Aorta (tissue), 5 donors: ENCODE measurements at places on chromosomes 11 and 22. TPM values are rescaled to one million over a fixed set of nuclear protein-coding genes. Genes with fewer than 3 reads are reported as not detected.

- DNase-seq: no peak
- no peaks in the 10 kb centered on the region for H3K4me1 ChIP-seq
- no peak overlapping the region for H3K27ac ChIP-seq
- H3K36me3 ChIP-seq: no peaks in the 10 kb centered on the region
Measured at GRCh38 chr11:2858995-2859698, 26.4 kb downstream of the CDKN1C start.

The ISX gene
- total RNA-seq: not detected

The POTEH gene
- total RNA-seq: not detected

GRCh38 chr22:17366329-17366728 is 2.9 kb upstream of the CECR2 start:
- no peak overlapping the region for H3K27ac ChIP-seq
- no peak for DNase-seq
- H3K27me3 ChIP-seq: no peaks in the 10 kb centered on the region

GRCh38 chr11:10655943-10656576 is 37.5 kb downstream of the IRAG1 start:
- no peaks in the 10 kb centered on the region for H3K27me3 ChIP-seq
- peak overlapping the region; percentile 46 for H3K27ac ChIP-seq

The OR51B2 gene
- total RNA-seq: not detected

The NUDT8 gene
- total RNA-seq: 6.8 TPM

DNA sequence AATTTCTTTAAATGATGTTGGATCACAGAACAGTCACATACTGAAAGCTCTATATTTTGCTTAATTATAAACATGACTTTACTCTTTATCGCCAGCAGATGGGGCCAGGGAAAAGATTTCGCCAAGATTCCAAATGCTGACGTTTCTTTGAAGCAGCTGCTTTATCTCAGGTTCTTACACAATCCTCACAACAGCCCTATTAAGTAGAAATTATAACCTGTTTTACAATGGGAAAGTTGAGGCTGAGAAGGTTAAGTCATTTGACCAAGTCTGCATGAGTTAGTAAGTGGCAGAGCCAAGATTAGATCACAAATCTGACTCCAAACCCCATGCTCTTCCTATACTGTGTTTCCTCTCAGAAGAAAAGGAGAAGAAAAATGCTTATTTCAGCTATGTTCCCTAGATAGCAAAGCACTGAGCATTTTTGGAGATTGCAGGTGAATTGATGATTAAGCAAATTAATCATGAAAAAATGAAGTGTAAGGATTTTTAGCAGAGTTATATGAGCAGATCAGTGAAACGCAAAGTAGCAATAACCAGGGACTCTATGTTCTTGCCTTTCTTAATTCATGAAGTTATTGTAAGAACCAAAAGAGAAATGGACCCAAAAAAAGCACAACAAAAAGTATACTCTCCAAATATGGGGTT is 79.0 kb downstream of the AASDHPPT start:
- H3K36me3 ChIP-seq: no peaks in the 10 kb centered on the region
- H3K27ac ChIP-seq: no peak overlapping the region
- H3K4me1 ChIP-seq: peaks cover 2% of the 10 kb centered on the region
- no peak for DNase-seq

The MS4A7 gene
- total RNA-seq: 121 TPM

GRCh38 chr11:128527046-128527445 is 60.3 kb downstream of the ETS1 start:
- no peak for DNase-seq
- no peak overlapping the region for H3K4me3 ChIP-seq
- H3K4me1 ChIP-seq: no peaks in the 10 kb centered on the region
- H3K27ac ChIP-seq: no peak overlapping the region

The C22orf31 gene
- total RNA-seq: not detected

DNA sequence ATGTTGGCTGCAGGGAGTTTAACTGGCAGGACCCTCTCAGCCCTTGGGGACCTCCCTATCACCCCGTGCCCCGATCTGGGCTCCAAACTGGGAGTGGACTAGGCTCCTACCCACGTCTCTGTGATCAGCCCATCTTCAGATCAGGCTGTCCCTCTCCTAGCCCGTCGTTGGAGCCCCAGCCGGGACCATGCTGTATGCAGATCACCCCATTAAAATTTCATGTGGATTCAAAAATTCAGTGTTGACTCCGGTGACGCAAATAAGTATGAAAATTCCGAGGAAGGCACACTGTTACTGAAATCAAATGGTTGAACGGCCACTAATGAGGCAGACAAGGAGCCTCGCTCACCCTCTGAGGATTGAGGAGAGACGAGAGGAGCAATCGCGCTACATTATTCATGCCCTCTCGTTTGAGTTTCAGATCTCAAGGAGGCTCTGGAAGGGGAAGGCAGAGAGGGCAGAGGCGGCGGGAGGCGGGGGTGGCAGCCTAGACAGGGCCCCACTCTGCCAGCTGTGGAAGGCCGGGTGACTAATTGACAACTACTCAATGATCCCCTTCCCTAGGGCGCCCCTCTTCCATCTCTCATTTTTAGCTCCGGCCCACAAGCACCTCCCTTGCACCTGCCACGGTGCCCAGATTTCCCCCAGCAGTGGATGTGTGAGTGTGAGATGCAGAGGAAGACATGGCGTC is 255.4 kb downstream of the MIAT start:
- no peak overlapping the region for H3K4me3 ChIP-seq
- H3K27me3 ChIP-seq: no peaks in the 10 kb centered on the region

- DNase-seq: no peak
- H3K4me3 ChIP-seq: no peak overlapping the region
- H3K4me1 ChIP-seq: no peaks in the 10 kb centered on the region
- H3K27ac ChIP-seq: no peak overlapping the region
- no peaks in the 10 kb centered on the region for H3K27me3 ChIP-seq
Measured at GRCh38 chr11:587546-587945, 11.3 kb downstream of the PHRF1 start.

GRCh38 chr11:31598454-31598853 is 88.9 kb downstream of the ELP4 start:
- H3K4me1 ChIP-seq: no peaks in the 10 kb centered on the region
- no peak overlapping the region for H3K27ac ChIP-seq

GRCh38 chr11:45544826-45545225 is 120.6 kb downstream of the CHST1 start:
- no peak overlapping the region for H3K27ac ChIP-seq
- no peaks in the 10 kb centered on the region for H3K36me3 ChIP-seq
- H3K27me3 ChIP-seq: no peaks in the 10 kb centered on the region

The LMNTD2 gene
- total RNA-seq: 1.4 TPM

DNA sequence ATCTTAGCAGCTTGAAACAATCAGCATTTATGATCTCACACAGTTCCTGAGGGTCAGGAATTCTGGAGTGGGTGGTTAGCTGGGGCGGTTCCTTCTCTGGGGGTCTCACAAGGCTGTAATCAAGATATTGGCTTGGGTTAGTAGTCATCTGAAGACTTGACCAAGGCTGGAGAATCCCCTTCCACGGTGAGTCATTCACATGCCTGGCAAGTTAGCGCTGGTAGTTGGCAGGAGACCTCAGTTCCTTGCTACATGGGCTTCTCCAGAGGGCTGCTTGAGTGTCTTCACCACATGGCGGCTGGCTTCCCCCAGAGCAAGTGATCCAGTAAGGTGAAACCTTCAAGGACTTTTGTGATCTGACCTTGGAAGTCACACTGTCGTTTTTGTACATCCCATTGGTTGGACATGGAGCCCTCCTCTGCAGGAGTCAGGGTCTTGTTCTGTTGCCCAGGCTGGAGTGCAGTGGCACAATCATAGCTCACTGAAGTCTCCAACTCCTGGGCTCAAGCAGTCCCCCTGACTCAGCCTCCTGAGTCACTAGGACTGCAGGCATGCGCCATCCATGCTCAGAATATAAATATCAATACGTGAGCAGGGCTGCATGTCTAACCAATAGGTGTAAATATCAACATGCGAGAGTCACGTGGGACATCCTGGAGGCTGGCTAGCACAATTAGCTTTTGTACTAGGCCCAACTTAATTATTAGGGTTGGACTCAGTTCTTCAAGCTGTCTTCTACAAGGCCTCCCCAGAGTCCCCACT is 7.2 kb upstream of the NIPSNAP1 start:
- no peaks in the 10 kb centered on the region for H3K27me3 ChIP-seq
- no peak overlapping the region for H3K27ac ChIP-seq
- H3K4me3 ChIP-seq: no peak overlapping the region
- no peak for DNase-seq
- no peaks in the 10 kb centered on the region for H3K4me1 ChIP-seq

GRCh38 chr22:31932863-31933262 is 11.5 kb upstream of the YWHAH start:
- no peaks in the 10 kb centered on the region for H3K36me3 ChIP-seq
- no peaks in the 10 kb centered on the region for H3K4me1 ChIP-seq
- no peaks in the 10 kb centered on the region for H3K27me3 ChIP-seq
- no peak overlapping the region for H3K4me3 ChIP-seq
- H3K27ac ChIP-seq: no peak overlapping the region
- DNase-seq: peak; percentile 9

DNA sequence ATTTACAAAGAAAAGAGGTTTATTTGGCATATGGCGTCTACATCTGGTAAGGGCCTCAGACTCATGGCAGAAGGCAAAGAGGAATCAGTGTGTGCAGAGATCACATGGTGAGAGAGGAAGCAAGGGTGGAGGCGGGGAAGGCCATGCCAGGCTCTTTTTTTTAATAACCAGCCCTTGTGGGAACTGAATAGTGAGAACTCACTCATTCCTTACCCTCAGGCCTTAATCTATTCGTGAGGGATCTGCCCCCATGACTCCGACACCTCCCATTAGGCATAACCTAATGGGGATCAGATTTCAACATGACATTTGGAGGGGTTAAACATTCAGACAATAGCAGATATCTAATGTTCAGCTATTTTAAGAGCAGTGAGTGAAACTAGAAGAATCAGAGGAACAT is 55.7 kb downstream of the ATM start:
- H3K27me3 ChIP-seq: no peaks in the 10 kb centered on the region
- peak overlapping the region; percentile 44 for H3K27ac ChIP-seq
- H3K4me1 ChIP-seq: peaks cover 3% of the 10 kb centered on the region
- H3K36me3 ChIP-seq: no peaks in the 10 kb centered on the region
- H3K4me3 ChIP-seq: no peak overlapping the region

The TUBA8 gene
- 3.1 TPM for total RNA-seq

The ACTN3 gene
- not detected for total RNA-seq

GRCh38 chr11:94922321-94923003 is 50.9 kb downstream of the CWC15 start:
- H3K36me3 ChIP-seq: no peaks in the 10 kb centered on the region
- H3K27ac ChIP-seq: no peak overlapping the region
- H3K4me1 ChIP-seq: no peaks in the 10 kb centered on the region

DNA sequence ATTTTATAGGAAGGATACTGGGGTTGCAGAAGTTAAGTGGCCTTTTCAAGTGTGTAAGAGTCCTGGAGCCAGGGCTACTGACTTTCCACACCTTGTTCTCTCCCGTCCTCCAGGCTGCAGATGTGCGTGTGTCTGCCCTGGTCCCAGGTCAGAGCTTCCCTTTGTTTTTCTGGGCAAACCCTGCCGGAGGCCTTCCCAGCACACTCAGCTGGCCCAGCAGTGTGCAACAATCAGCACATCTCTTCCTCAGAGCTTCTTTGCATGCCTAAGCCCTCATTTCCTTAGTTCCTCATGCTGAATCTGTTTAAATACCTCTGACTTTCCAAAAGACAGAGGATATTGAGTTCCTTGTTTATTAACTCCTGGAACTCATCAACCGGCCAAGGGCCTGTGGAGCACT is 80.6 kb downstream of the KCNJ1 start:
- H3K36me3 ChIP-seq: no peaks in the 10 kb centered on the region
- no peaks in the 10 kb centered on the region for H3K27me3 ChIP-seq

The SCGB1A1 gene
- not detected for total RNA-seq

DNA sequence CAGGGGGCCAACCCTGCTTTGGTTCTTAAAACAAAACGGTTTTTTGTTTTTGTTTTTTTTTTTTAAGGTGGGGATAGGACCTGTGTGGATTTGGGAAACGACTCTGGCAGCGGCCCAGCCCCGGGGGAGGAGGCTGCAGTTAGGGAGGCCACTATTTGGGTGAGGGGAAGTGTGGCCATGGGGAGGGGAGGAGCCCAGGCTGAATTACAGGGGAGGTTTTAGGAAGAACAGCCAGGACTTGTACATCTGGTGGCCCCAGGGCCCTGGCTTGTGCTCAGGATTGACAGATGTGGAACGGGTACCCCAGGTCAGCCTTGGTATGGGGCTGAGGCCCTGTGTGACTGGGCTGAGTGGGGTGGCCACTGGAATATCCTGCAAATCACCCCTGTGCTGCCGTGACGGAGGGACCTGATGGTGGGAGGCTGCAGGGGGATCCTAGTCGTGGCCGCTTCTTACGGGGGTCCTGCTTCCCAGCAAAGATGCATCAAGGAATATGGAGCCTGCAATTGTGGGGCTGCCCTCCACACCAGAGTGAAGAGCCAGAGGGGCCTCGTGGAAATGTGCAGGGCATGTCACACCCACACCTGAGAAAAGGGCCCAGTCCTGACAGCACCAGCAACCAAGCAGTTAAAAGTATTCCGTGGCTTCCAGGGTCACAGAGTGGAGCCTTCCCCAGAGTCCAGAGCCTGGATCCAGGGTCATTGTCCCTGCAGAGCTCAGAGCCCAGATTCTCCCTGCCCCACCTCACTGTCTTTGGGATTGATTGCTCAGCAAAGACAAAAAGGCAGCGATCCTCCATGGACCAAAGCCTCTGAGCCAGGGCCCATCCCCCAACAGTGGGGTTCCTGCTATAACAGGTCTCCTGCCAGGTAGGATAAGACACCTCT is 55.2 kb upstream of the WNT7B start:
- peak; percentile 64 for DNase-seq
- H3K4me3 ChIP-seq: no peak overlapping the region
- no peaks in the 10 kb centered on the region for H3K36me3 ChIP-seq
- no peak overlapping the region for H3K27ac ChIP-seq
- H3K27me3 ChIP-seq: no peaks in the 10 kb centered on the region
- H3K4me1 ChIP-seq: no peaks in the 10 kb centered on the region

- H3K27me3 ChIP-seq: no peaks in the 10 kb centered on the region
- H3K4me3 ChIP-seq: no peak overlapping the region
- no peak overlapping the region for H3K27ac ChIP-seq
- no peaks in the 10 kb centered on the region for H3K36me3 ChIP-seq
- no peak for DNase-seq
- no peaks in the 10 kb centered on the region for H3K4me1 ChIP-seq
Measured at GRCh38 chr22:29879753-29880152, 3.2 kb upstream of the MTMR3 start.

- H3K27ac ChIP-seq: no peak overlapping the region
- H3K4me1 ChIP-seq: peaks cover 1% of the 10 kb centered on the region
- no peak overlapping the region for H3K4me3 ChIP-seq
- no peak for DNase-seq
Measured at GRCh38 chr22:33569559-33569958, 350.7 kb downstream of the LARGE1 start.

DNA sequence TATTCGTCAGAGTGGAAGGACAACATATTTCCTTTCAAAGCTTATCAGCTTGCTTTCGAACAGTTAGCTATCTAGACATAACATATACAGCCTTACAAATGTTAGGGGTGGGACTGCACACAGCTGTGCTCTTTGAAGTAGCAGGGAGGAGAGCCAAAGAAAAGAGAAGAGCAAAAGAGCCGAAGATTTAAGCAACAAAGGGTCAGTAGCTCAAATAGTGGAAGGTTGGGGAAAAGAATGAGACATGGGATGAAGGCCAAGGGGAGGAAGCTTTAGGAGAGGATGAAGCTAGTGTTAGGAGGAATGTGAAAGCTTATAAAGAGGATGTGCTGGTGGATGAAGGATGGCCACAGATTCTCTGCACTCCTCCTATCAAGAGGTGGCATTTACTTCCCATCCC is 31.8 kb upstream of the IGSF22 start:
- H3K27me3 ChIP-seq: no peaks in the 10 kb centered on the region
- DNase-seq: no peak
- no peaks in the 10 kb centered on the region for H3K36me3 ChIP-seq
- H3K4me1 ChIP-seq: no peaks in the 10 kb centered on the region
- no peak overlapping the region for H3K4me3 ChIP-seq

- no peaks in the 10 kb centered on the region for H3K27me3 ChIP-seq
- H3K36me3 ChIP-seq: no peaks in the 10 kb centered on the region
- peak overlapping the region; percentile 94 for H3K27ac ChIP-seq
- no peak for DNase-seq
- H3K4me1 ChIP-seq: peaks cover 4% of the 10 kb centered on the region
Measured at GRCh38 chr11:130402570-130402969, 25.8 kb downstream of the ADAMTS8 start.
